ENCODE measurements at places on chromosomes 7 and 10. TPM values are rescaled to one million over a fixed set of nuclear protein-coding genes. Genes with fewer than 3 reads are reported as not detected.

- H3K27ac ChIP-seq = no peak overlapping the region
- H3K27me3 ChIP-seq = no peaks in the 10 kb centered on the region
- no peak for DNase-seq
These were observed 737.9 kb downstream of the INHBA start for GRCh38 chr7:40965016-40965415.

GRCh38 chr7:16684935-16685334 lies 39.0 kb downstream of the BZW2 start:
- H3K27me3 ChIP-seq = no peaks in the 10 kb centered on the region
- peak overlapping the region; percentile 45 for H3K4me3 ChIP-seq
- peak overlapping the region; percentile 91 for H3K27ac ChIP-seq
- H3K36me3 ChIP-seq = peaks cover 47% of the 10 kb centered on the region
- H3K4me1 ChIP-seq = peaks cover 19% of the 10 kb centered on the region

GRCh38 chr10:83724471-83725241 lies 414.7 kb upstream of the GHITM start:
- H3K4me1 ChIP-seq = no peaks in the 10 kb centered on the region
- H3K27ac ChIP-seq = no peak overlapping the region
- H3K4me3 ChIP-seq = no peak overlapping the region
- H3K27me3 ChIP-seq = no peaks in the 10 kb centered on the region

- no peaks in the 10 kb centered on the region for H3K4me1 ChIP-seq
- peak overlapping the region; percentile 42 for H3K4me3 ChIP-seq
- peak overlapping the region; percentile 55 for H3K27ac ChIP-seq
These were observed 25.1 kb upstream of the ZNF273 start for GRCh38 chr7:64877714-64878610.

- no peak overlapping the region for H3K27ac ChIP-seq
- H3K4me1 ChIP-seq = no peaks in the 10 kb centered on the region
- no peak for DNase-seq
- no peaks in the 10 kb centered on the region for H3K36me3 ChIP-seq
- peaks cover 3% of the 10 kb centered on the region for H3K27me3 ChIP-seq
These were observed 2.6 kb downstream of the CLDN4 start for GRCh38 chr7:73833251-73833919.

COL17A1 gene
- not detected for total RNA-seq

EPO gene
- not detected for total RNA-seq

HMX3 gene
- not detected for total RNA-seq

Data from activated T-helper 1 cell treated with anti-CD3 and anti-CD28 coated beads, Interleukin-12 subunit alpha, Interleukin-12 subunit beta, Interleukin-2, Interleukin-4 antibody, amounts not matched to agents 30 ng/mL and 10 ng/mL and 1 ng/mL, durations not matched to agents 14 hours and 24 hours and 36 hours (primary cell).